Dermis blood vessel endothelial cell (primary cell): ENCODE measurements at places on chromosomes 7 and 10.

DNA sequence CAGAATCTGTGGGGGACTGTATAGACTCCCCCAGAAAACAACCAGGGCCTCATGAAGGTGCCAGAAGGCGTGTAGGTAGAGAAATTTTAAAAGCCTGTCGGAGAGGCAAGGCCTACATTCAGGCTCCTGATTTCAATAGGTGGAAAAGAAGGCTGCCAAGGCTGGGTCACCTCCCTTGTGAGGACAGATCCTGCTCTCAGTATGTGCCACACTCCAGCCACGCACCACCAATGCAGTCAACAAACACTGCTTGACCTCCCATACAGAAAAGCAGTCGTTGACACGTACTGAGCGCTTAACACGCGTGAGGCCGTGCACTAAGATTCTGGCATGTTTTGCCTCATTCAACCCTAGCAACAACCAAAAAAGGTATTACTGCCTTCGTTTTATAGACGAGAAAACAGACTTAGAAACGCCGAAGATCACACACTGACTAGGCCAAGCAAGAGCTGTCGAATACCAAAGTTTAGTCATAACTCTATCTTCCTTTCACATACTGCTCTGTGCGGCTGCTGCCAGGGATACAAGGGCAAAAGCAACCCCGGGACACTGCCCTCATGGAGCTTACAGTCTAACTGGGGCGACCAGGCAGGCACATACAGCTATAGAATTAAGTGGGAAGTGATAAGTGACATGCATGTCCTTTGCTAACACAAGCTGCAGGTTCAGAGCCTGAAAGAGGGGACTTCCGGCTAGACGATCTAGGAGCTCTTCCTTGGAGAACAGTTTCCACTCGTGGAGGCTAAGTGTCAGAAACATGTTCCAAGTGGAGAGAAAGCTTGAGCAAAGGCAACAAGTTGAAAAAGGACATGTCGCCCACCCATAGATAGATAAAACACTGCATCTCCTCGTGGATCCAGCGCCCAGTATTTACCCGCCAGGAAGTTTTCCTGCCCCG is 797 bp upstream of the NKX2-3 start:
- no peak for DNase-seq

DNA sequence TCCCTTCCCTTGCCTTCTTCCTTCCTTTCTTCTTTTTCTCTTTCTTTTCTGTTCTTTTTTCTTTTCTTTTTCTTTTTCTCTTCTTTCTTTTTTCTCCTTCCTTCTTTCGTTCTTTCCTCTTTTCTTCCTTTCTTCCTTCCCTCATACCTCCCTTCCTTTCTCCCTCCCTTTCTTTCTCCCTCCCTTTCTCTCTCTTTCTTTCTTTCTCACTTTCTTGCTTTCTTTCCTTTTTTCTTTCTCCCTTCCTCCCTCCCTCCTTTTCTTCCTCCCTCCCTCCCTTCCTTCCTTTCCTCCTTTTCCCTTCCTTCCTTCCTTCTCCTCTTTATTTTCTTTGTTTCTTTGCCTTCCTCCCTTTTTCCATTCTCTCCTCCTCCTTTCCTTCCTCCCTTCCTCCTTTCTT is 96.3 kb downstream of the POM121L12 start:
- no peak for DNase-seq

DNA sequence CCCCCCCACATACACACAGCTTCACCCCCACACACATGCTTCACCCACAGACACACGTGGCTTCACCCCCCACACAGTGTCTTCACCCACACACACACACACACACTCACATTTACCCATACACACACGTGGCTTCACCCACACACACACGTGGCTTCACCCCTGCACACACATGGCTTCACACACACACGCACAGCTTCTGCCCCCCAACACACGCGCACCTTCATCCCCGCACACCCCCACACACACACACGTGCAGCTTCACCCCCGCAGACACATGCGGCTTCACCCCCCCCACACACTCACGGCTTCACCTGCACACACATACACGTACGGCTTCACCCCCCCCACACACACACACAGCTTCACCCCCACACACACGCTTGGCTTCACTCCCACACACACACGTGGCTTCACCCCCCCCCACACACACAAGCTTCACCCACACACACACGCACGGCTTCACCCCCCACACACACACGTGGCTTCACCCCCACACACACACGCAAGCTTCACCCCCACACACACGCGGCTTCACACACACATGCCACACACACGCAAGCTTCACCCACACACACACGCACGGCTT is 82.4 kb downstream of the NKX6-2 start:
- no peak for DNase-seq

- DNase-seq = no peak
Measured at GRCh38 chr10:18201877-18202276, 61.7 kb downstream of the CACNB2 start.

- DNase-seq = peak; percentile 56
Measured at GRCh38 chr10:114603948-114604347, 54.1 kb downstream of the ABLIM1 start.

DNA sequence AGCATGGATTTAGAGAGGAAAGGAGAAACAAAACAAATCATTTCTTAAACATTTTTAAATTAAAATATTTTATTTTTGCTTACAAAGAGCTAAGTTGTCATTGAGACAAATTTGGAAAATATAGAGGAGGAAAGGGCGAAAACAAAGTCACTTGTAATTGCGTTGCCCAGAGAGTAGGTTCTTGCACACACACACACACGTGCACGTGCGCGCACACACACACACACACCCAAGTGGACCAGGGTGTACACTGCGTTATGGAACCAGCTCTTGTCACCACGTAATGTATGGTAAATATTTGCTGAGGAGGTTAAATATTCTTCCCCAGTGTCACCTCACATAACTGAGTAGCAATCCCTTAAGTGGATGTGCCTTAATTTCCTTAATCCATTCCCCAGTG is 21.6 kb downstream of the SHH start:
- no peak for DNase-seq

DNA sequence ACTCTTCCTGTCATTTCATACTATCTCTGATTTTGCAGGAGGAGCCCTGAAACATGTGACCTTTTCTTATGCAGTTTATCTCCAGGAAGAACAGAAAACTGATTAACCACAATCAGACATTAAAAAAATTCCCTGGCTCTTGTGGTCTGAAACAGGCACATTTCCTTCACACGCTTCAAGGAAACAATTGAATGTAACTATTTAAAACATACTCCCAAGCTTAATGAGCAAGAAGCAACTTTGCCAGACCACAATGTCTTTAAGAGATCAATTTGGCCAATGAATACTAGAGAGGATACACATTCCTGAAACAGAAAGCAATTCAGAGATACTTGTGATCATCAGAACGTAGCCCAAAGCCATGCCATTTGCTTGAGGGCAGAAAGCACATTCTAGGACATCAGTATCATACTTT is 65.8 kb downstream of the PIP4K2A start:
- peak; percentile 65 for DNase-seq

- DNase-seq = no peak
Measured at GRCh38 chr10:77824908-77825307, 101.6 kb downstream of the DLG5 start.

DNA sequence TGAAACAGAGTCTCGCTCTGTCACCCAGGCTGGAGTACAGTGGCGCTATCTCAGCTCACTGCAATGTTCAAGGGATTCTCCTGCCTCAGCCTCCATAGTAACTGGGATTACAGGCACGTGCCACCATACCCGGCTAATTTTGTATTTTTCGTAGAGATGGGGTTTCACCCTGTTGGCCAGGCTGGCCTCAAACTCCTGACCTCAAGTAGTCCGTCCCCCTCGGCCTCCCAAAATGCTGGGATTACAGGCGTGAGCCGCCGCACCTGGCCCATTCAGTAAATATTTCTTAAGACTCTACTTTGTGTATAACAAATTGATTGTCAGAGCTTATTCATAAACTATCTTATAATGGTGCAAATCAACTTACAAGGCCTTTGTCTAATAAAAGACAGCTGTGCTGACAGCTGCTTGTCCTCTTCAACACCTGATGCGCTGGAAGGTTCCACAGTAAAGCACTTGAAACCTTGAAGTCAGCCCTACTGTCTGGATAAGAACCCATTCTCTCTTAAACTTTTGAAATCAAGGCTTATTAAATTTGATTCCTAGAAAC is 14.7 kb downstream of the ECHDC3 start:
- DNase-seq = no peak
